ENCODE measurements at places on chromosomes 12 and 14. TPM values are rescaled to one million over a fixed set of nuclear protein-coding genes. Genes with fewer than 3 reads are reported as not detected.
A peak's percentile ranks its signal among the peaks of the same experiment; 100 is the strongest.

CBLN3 gene
- total RNA-seq, result 1.5 TPM

TSHR gene
- not detected for total RNA-seq

TAS2R14 gene
- 2.0 TPM for total RNA-seq

DHRS7 gene
- total RNA-seq, result 67.3 TPM

BCL11B gene
- 1.0 TPM for total RNA-seq

EIF2S3B gene
- 7.6 TPM for total RNA-seq

ASIC1 gene
- 1.9 TPM for total RNA-seq

ARMH4 gene
- total RNA-seq, result 10.5 TPM

GLI1 gene
- 0.77 TPM for total RNA-seq

CFAP73 gene
- total RNA-seq, result not detected

GYS2 gene
- total RNA-seq, result 0.08 TPM

KRT5 gene
- not detected for total RNA-seq

BATF gene
- total RNA-seq, result not detected

- no peak for DNase-seq
Measured at GRCh38 chr14:52798826-52799225, 7.4 kb upstream of the GNPNAT1 start.

GRCh38 chr12:31801872-31802271 is 73.1 kb upstream of the AMN1 start:
- no peak for DNase-seq

- DNase-seq, result no peak
Measured at GRCh38 chr12:24955389-24955788, 6.5 kb upstream of the BCAT1 start.

GRCh38 chr14:20697273-20698017 is 8.9 kb downstream of the ANG start:
- peak; percentile 74 for DNase-seq

DNA sequence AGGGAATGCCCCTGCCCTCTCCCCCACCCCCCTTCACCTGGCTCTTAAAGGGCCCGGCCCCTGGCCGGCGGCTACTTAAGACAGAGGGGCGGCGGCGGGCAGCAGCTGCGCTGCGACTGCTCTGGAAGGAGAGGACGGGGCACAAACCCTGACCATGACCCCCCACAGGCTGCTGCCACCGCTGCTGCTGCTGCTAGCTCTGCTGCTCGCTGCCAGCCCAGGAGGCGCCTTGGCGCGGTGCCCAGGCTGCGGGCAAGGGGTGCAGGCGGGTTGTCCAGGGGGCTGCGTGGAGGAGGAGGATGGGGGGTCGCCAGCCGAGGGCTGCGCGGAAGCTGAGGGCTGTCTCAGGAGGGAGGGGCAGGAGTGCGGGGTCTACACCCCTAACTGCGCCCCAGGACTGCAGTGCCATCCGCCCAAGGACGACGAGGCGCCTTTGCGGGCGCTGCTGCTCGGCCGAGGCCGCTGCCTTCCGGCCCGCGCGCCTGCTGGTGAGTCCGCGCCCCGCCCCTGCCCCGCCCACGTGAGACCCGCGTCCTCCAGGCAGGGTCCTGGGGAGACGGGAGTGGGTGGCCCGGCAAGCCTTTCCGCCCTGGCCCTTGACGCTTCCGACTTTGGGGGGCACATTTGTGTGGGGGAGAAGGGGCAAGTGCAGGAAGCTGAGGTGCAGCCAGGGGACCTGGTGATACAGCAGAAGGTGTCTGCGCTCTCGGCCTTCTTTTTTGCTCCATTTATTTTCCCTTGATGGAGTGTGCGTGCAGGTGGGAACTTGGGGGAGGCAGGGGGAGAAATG is at the start of gene IGFBP6:
TSS of gene IGFBP6 (plus strand) at position 104 of the 790 bp plus-strand sequence. CDS start at position 155, 51 bp downstream.
- DNase-seq, result peak; percentile 53

GRCh38 chr14:23347406-23348296 is 5.0 kb downstream of the SLC22A17 start:
- DNase-seq, result no peak

DNA sequence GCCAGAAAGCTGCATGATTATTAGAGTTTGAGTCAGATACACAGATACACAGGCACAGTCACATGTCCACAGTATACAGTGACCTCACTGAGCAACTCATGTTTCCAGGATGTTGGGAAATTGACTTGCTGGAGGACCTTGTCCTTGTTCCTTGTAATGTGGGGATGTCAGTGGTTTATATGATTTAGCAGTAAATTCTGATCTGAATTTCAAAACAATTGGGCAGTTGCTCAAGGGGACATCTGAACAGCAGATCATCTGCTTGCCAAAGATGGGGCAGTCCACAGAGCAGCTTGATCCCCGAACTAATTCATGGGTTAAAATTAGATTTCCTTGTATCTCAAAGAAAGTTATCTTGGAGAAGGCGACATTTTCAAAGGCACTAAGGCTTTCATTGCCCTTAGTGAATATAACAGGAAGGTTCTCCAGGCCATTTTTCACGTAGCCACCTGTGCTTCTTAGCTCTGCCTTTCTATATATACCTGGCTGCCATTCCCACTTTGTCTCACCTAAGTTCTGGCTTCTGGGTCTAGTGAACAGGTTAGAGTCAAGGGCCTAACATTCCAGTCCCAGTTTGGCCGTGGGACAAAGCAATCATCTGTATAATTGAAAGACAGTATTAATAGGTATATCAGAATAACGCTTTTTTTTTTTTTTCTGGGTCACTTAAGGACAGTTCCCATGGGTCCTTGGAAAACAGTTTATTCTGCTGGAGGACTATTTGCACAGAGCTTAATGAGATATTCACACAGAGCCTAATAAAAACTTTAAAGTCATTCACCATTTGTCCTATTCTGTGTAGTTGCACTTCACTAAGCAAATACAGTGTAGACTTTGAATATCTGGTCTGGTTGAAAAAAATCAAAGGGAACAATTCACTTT is 64.9 kb upstream of the STRN3 start:
- DNase-seq, result no peak

- no peak for DNase-seq
Measured at GRCh38 chr12:112524269-112524668, 105.5 kb downstream of the PTPN11 start.

GRCh38 chr12:26648066-26648465 is 184.9 kb downstream of the ITPR2 start:
- no peak for DNase-seq

- no peak for DNase-seq
Measured at GRCh38 chr14:98578204-98578603, 693.8 kb downstream of the BCL11B start.

DNA sequence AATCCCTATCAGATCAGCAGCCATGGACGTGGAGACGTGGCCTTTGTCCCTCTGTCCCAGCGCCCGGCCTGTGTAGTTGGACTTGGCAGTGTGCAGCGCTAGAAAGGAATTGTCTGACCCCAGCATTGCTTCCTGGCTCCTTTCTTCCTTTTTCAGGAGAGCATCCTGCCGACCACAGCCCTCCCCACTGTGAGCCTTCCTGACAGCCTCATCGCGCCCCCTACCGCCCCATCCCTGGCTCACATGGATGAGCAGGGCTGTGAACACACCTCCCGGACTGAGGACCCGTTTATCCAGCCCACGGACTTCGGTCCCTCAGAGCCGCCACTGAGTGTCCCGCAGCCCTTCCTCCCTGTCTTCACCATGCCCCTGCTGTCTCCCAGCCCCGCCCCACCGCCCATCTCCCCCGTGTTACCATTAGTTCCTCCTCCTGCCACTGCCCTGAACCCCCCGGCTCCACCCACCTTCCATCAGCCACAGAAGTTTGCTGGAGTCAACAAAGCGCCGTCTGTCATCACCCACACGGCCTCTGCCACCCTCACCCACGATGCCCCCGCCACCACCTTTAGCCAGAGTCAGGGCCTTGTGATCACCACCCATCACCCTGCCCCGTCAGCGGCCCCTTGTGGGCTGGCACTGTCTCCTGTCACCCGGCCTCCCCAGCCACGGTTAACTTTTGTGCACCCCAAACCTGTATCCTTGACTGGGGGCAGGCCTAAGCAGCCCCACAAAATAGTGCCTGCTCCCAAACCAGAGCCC is 40.6 kb downstream of the IL31 start:
- peak; percentile 42 for DNase-seq

DNA sequence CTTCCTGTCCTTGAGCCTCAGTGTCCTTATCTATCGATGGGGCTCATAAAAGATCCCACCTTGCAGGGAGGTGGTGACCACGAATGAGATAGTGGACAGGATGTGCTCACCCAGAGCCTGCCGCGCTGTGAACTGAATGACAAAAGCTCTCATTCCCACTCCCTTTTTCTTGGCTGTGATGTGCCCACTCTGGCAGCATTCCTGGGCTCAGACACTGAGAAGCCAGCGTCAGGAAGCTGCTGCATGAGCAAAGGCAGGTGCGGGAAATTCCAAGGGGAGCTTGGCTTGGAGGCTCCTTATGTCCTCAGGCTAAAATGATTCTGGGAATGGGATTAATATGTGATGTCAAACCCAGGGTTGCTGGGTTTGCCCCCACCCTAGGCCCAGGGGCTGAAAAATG is 61.6 kb downstream of the EFCAB11 start:
- no peak for DNase-seq

GRCh38 chr14:23494223-23494622 is 24.7 kb downstream of the NGDN start:
- DNase-seq, result no peak

DNA sequence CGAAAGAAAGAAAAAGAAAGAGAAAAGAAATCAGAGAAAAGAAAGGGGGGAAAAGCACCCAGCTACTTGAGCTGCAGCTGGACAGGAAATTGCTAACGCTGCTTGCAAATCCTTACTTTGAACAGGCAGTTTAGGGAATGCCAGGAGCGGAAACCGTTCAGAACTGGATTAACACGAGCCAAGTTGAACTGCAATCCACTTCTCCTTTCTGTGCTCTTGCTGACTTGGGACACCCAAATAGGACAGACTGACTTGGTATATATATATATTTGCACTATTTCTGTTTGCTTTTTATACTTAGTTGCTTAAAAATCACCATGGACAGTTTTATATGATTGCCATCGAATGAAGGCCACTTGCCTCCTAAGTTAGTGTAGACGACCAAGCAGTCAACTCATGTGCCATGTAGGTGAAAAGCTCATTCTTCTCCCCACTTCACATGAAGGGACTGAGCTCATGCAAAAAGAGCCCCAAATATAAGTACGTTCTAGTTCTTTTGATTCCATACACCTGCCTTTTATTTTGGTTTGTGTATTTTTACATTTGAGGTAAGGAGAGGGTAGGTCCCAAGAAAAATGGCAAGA is 5.5 kb downstream of the DUSP6 start:
- peak; percentile 51 for DNase-seq

GRCh38 chr14:101780887-101781239 is 19.4 kb downstream of the PPP2R5C start:
- peak; percentile 24 for DNase-seq

- no peak for DNase-seq
Measured at GRCh38 chr12:45742590-45742989, 13.1 kb downstream of the ARID2 start.

DNA sequence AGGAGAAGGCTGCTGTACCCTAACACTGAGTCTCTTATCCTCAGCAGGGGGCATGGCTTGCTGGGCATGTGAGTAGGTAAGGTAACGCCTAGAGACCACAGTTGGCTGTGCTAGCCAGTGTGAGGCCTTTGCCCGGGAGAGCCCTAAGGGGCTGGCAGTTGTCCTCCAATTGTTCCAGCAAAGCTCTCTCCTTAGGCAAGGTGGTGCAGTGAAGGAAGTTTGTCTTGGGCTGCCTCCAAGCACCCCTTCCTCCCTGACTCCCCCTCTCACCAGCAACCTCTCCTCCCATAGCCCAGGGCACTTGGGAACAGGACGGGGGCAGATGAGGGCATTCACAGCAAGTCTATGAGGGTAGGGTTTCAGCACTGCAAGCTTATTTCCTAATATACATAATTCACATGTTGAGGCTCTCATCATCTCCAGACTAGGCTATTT is 23.0 kb downstream of the LACRT start:
- DNase-seq, result no peak

GRCh38 chr14:95069018-95069417 is 88.3 kb downstream of the DICER1 start:
- DNase-seq, result no peak

GRCh38 chr14:94412671-94413638 is 24.6 kb upstream of the SERPINA1 start:
- DNase-seq, result no peak

- no peak for DNase-seq
Measured at GRCh38 chr12:132071040-132071810, 72.9 kb downstream of the DDX51 start.

DNA sequence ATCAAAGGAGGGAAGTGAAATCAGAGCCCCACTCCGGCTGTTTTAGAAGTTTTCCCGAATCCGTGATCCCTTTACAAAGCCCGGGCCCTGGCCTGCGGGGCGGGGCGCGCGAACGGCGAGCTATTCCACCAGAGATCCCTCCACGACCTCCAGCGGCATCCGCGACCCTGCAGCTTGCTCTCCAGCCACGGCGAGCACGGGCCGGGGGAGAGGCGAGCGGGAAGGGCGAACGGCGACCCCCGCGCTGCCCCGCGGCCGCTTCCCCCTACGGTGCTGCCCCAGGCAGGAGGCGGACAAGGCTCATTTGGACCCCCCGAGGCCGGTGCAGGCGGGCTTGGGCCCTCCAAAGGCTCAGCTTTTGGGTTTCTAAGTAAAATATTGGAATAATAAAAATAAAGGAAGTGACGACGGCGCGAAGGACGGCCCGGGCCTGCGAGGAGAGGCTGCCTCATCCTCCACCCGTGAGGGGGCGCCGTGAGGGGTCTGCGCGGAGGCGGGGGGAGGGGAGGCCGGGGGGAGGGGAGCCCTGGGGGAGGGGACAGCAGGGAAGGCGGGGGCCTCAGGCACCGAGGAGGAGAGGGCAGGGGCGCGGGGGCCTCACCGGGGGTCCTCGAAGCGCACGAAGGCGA is 613 bp downstream of the SRSF9 start:
- DNase-seq, result peak; percentile 57

- DNase-seq, result no peak
Measured at GRCh38 chr12:54273981-54274380, 5.9 kb downstream of the CBX5 start.

GRCh38 chr12:8609061-8609570 is 3.5 kb downstream of the AICDA start:
- peak; percentile 35 for DNase-seq

DNA sequence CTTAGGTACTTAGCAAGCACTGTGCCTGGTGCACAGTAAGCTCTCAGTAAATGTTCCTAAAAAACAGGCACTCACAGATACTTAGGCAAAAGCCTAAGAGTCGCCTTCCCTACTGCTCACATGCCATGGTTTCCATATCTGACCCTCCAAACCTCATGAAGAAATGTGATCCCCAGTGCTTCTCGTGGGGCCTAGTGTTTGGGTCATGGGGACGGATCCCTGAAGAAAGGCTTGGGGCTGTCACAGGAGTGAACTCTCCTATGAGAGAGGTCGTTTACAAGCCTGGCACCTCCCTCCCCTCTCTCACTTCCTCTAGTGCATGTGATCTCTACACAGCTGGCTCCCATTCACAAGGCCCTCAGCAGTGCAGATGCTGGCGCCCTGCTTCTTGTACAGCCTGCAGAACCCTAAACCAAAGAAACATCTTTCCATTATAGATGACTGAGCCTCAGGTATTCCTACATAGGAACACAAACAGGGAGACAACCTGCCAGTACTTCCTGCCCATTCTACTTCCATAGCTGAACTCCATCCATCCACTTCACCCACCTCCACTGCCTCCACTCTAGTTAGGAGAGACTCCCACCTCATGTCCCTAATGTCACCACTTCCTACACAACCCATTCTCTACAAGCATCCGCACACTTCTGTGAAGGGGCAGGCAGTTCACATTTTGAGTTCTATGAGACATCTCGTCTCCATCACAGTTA is 2.9 kb downstream of the SLC15A4 start:
- no peak for DNase-seq
